IPS-NIHi11 (cell line): ENCODE measurements at places on chromosomes 6 and 20.

- DNase-seq: no peak
These were observed 45.3 kb upstream of the FAM50B start for GRCh38 chr6:3803627-3804468.

GRCh38 chr6:115984809-115985208, 75.9 kb downstream of the FRK start:
- no peak for DNase-seq

DNA sequence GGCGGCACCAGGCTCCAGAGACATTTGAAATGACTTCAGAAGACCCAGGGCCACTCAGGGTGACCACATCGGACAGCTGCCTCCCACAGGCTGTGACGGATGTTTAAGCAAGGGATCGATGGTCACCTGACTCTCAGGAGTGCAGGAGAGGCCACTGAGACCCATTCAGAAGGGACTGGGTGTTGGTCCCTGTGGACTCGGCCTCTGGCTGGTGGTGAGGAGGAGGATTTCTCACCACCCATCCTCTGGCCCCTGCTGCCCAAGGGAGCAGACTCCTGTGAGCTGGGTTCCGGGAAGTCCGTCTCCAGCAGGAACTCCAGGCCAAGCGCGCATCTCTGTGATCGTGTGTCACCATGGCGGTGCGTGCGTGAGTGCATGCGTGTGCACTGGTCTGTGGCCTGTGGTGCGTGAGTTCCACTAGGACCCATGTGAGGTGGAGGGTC, 25.5 kb downstream of the NPEPL1 start:
- no peak for DNase-seq

DNA sequence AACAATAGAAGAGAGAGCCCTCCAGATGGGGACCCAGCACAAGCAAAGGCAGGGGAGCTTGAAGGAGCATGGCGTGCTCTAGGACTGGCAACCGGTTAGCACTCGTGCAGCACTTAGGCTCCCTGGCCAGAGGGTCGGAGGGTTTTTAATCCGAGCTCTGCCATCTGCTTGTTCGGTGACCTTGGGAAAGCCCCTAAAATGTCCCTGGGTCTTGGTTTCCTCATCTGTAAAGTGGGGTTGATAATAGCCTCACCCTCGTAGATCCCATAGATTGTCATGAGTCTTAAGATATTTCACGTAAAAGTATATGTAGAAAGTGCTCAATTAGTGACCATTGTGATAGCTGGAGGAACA, 16.6 kb upstream of the HCK start:
- no peak for DNase-seq

DNA sequence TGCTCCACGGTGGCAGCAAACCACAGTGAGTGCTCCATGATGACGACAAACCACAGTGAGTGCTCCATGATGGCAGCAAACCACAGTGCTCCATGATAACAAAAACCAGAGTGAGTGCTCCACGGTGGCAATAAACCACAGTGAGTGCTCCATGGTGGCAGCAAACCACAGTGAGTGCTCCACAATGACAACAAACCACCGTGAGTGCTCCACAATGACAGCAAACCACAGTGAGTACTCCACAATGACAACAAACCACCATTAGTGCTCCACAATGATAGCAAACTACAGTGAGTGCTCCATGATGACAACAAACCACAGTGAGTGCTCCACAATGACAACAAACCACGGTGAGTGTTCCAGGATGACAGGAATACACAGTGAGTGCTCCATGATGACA, 36.0 kb upstream of the LRFN2 start:
- DNase-seq: no peak

DNA sequence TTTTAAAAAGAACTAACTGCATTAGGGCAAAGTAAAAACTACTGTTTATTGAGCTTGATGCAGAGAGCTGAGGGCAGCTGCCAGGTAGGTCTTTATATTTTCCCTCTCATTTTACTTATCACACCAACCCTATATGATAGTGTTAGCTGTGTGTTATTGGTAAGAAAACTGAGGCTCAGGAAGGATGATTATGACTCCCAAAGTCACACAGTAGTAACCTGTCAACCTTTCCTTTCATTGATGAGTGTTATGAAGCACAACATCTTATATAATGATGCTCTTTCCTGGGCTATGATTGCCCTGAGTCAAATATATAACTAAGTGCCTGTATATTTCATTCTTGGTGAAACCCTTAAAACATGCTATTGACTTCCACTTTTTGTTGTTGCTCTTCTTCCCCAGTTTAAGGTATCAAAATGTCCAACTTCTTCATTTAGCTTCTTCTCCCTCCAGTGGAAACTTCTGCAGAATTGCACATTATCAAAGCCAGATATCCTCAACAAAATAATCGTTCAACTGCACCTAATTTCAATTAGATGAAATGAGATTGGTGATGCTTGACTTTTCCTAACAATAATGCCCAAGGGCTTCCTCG, 8.1 kb downstream of the GFOD1 start:
- DNase-seq: no peak

DNA sequence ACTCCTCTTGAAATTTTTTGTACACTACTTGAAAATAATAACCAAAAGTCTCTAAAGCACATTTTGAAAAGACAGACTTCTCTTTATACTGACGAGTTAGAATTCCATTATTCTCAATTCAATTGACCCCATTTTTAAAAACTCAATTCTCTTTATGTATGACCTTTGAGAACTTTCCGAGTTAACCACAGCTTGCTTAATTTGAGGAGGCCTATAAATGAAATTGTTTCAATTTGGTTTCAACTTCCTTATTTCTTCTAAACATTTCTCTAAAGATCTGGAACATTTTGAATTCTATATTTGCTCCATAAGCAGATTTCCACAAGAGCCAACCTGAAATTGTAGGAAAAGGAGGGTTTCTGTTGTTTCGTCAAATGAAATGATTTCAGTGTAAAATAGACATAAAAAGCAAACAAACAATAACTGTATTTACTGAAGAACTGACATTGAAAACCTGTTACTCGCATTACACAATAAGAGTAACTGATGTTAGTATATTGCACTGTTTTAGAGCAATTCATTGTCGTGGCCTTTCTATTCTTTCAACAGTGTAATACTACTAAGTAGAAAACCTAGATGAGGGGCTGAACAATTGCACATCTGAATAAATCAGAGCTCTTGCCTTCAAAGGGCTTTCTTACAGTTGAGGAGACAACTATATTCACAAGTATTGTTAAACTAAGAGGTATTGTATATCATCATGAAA, 223.6 kb downstream of the HIVEP2 start:
- DNase-seq: no peak
